ENCODE measurements at places on chromosomes 1 and 21.

DNA sequence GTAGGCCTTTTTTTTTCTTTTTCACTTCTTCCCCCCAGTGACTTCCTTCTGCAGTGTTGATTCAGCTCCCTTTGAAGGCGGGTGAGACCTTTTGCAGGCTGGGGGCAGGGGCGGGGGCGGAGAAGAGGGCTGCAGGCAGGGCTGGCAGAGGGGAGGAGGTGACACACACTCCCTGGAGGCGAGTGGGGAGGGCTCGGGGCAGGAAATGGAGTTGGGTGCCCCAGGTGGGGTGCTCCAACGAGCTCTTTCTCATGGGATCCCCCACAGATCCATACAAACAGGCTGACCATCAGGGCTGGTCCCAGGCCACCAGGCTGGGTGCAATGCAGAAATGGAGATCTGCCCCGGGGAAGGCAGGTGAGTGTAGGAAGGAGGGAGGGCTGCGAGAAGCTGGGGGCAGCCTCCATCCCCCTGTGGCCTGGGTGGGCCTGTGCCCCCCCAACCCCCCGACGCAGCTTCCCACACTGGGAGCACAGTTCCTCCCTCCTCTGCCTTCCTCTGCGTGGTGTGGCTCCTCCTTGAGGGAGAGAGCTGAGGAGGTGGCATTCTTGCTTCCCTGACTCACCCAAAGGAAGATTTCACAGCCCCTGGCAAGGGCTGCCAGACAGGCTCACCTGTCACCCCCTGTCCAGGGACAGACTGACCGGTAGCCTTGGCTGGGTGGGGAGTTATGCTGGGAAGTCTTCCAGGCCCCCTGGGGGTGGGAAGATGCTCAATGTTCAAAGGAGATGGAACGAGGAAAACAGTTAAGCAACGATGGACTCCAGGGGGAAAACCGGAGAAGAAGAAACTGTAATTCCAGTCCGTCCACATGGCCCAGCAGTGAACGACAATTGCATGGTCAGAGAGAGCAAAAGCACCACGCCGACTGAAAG, 7.1 kb upstream of the ITGB2 start:
- DNase-seq, result peak; percentile 95

- no peak for DNase-seq
Measured at GRCh38 chr1:19645411-19646251, 1.5 kb downstream of the NBL1 start.

GRCh38 chr1:1591452-1591851, 8.5 kb downstream of the FNDC10 start:
- no peak for DNase-seq

- DNase-seq, result peak; percentile 79
Measured at GRCh38 chr1:150922519-150922975, 3.6 kb upstream of the SETDB1 start.

DNA sequence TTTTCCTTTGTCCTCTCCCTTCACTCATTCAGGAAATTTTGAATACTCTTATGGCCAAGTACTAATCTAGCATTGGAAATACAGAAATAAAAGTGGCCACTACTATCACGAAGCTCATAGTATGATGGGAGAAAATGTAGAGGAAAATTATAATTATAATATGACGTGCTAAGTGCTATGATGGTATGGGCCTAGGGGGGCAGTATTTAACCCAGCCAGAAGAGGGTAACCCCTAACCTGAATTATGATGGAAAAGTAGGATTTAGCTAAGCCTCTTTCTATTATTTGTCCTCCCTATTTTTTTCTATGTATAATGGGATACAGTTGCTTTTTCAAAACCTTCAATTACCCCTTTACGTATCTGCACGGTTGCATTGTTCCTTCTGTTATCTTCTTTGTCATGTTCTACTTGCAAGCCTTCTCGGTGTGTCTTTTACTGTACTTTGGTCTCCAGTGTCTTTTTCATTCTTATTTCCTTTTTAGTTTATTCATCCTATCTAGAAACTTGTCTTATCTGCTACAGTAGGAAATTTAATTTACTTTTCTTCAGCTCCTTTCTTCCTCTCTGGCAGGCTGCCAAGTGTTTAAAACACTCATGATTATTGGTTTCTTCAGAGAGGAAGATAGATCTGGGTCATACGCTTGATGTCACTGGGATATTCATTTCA, 88.8 kb upstream of the GPR52 start:
- no peak for DNase-seq

DNA sequence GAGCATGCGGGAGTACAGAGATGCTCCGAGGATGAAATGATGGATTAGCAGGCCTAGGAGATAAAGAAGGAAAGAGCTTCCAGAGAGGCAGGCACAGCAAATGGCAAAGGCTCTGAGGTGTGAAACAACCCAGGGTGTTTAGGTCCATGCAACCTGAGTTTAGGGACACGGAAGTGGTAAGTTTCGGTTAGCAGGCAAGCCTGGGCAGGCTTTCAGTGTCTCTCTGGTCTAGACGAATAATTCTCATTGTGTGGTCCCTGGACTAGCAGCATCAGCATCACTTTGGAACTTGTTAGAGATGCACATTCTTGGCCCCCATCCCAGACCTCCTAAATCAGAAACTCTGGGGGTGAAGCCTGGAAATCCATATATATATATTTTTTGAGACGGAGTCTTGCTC, 18.6 kb downstream of the NKAIN1 start:
- no peak for DNase-seq

DNA sequence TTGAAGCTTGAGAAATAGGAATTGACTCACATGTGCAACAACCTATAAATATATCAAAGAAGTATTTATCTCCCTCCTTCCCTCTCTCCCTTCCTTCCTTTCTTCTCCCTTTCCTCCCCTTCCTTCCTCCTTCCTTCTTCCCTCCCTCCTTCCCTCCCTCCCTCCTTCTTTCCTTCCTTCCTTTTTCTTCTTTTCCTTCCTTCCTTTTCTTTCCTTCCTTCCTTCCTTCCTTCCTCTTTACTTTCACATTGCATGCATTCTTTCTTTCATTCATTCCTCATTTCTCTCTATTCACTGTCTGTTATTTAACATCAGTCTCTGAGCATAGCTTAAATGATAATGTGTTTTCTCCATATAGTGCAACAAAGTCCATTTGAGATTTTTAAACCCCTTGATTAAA, 214.2 kb downstream of the CHRM3 start:
- no peak for DNase-seq

Data from stimulated activated CD8-positive, alpha-beta memory T cell treated with anti-CD3 and anti-CD28 coated beads, Interleukin-7, amount 100 ng/mL, for 4 hours (primary cell).